ENCODE measurements at places on chromosomes 11 and 22. TPM values are rescaled to one million over a fixed set of nuclear protein-coding genes. Genes with fewer than 3 reads are reported as not detected.
A peak's percentile ranks its signal among the peaks of the same experiment; 100 is the strongest.

DNA sequence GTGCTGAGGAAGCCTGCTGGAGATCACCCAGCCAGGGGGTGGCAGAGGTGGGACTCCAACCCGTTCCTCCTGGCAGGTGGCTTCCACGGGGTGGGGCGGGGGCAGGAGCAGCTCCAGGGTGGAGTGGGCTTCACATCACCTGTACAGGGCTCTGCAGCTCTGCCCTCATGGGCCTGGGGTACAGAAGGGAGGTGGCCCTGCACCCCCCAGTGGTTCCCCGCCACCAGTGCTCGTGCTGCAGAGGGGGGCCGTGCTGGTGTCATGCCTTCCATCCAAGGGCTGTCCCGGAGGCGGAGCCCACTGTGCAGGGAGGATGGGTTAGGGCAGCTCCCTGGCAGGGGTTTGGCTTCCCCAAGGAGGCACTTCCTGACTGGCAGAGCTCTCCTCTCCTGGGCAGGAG lies 76.4 kb upstream of the SHISAL1 start:
- no peak for DNase-seq

Gene RTL10
- total RNA-seq = 17.6 TPM

DNA sequence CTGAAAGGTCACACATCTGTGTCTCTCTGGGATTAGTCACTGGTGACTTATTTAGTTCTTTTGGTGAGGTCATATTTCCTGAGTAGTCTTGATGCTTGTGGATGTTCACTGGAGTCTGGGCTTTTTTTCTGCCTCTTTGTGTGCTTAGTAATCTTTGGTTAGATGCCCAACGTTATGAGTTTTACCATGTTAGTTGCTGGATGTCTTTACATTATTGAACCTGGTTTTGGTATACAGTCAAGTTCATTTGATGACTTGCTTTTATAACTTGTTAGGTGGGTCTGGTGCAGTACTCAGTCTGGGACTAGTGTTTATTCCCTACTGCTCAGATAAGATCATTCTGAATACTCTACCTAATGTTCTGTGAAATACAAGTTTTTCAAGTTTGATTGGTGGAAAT lies 26.2 kb upstream of the SLC37A2 start:
- no peak for DNase-seq

Gene JAML
- 3.8 TPM for total RNA-seq

- DNase-seq = no peak
These were observed 5.3 kb upstream of the PRDM11 start for GRCh38 chr11:45141171-45141570.

DNA sequence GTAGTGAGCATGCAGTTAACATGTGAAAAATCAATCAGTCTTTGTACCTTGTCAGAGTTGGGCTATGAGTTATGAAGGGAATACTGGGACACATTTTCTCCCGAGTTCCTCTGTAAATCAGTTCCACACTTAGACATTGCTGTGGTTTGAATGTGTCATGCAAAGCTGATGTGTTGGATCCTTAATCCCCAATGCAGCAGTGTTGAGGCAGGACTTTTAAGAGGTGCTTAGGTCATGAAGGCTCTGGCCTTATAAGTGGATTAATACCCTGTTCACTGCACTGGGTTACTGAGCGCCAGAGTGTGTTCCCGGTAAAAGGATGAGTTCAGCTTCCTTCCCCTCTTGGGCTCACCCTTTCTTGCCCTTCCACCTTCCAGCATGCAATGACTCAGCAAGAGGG lies 742.1 kb upstream of the TENM4 start:
- DNase-seq = no peak

Gene SLC5A4
- not detected for total RNA-seq

GRCh38 chr11:23976841-23977271 lies 520.0 kb upstream of the LUZP2 start:
- DNase-seq = no peak

Gene CDHR5
- total RNA-seq = 0.21 TPM

DNA sequence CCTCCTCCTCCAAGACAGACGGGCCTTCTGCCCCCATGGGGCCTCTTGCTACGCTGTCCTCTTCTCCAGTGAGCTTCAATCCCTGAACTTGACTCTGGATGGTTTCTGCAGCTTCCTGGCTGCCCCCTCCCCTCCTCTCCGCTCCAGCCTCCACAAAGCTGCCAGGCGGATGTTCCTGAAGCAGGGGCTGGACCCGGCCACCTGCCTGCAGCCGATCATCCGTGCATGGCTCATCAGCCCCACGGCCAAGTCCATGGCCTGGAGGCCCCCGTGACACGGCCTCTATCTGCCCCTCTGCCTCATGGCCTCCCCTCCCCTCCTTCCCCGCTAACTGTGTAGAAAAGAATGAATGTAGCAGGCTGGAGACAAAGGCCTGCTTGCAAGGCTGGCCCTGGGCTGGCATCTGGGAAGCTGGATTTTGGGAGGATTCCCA lies 6.8 kb upstream of the SUN2 start:
- DNase-seq = no peak

Gene OR5B12
- total RNA-seq = not detected

GRCh38 chr11:22177186-22177585 lies 15.7 kb upstream of the ANO5 start:
- DNase-seq = peak; percentile 5

Gene KCNJ5
- total RNA-seq = not detected

Gene CD3D
- 0.25 TPM for total RNA-seq

Measured in HepG2 (cell line).